ENCODE measurements at places on chromosomes 3 and 15.

GRCh38 chr15:98442379-98442833 lies 205.9 kb upstream of the IGF1R start:
- peak; percentile 59 for DNase-seq

DNA sequence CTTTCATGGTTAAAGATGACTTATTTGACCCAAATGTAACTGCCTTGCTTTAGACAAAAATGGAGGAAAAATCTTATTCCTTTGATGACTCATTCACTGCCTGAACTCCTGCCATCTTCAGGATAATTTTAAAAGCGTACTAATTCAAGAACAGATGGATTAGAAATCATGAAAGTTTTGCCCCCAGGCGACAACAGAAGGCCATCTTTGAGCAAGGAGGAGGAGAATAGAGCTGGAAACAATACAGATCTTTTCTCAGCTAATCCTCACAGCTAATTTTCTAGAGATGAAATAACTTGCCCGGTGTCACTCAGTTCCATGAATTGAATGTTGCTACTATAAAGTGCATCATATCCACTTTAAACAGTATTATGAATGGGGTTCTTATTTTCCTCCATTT lies 324.7 kb upstream of the RARB start:
- no peak for DNase-seq

DNA sequence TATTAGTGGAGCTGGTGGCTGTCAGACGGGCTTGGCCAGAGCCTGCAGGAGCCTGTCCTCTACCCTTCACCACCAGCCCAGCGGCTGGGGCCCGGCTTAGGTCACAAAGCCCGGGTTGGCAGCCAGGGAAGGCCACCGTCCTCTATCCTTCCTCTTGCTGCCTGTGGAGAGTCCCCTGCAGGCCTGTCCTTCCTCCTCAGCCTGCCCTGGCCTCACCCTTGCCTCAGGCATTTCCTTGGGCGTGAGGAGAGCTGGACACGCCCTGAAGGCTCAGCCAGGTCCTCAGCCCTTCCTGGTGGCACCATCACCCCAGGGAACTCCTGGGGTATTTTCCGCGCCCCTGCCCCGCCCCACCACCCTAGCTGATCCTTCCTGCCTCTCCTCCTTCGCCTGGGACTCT lies 7.7 kb downstream of the CHAC1 start:
- no peak for DNase-seq

- DNase-seq: no peak
Measured at GRCh38 chr3:126445506-126445905, 30.2 kb downstream of the ZXDC start.

GRCh38 chr3:136954980-136955780 lies 2.6 kb upstream of the IL20RB start:
- DNase-seq: no peak

DNA sequence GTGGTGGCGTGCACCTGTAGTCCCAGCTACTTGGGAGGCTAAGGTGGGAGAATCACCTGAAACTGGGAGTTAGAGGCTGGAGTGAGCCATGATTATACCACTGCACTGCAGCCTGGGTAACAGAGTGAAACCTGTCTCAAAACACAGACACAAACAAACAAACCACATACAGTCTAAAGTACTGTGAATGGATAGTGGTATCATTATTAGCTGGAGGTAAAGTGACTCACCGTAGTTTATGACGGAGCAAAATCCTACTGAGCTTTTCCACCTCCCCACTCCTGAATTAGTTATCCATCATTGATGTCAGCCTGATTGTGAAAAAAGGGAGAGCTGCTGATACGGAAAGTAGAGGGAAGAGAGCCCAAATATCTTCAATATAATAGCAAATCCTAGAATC lies 3.2 kb upstream of the CNOT10 start:
- no peak for DNase-seq

DNA sequence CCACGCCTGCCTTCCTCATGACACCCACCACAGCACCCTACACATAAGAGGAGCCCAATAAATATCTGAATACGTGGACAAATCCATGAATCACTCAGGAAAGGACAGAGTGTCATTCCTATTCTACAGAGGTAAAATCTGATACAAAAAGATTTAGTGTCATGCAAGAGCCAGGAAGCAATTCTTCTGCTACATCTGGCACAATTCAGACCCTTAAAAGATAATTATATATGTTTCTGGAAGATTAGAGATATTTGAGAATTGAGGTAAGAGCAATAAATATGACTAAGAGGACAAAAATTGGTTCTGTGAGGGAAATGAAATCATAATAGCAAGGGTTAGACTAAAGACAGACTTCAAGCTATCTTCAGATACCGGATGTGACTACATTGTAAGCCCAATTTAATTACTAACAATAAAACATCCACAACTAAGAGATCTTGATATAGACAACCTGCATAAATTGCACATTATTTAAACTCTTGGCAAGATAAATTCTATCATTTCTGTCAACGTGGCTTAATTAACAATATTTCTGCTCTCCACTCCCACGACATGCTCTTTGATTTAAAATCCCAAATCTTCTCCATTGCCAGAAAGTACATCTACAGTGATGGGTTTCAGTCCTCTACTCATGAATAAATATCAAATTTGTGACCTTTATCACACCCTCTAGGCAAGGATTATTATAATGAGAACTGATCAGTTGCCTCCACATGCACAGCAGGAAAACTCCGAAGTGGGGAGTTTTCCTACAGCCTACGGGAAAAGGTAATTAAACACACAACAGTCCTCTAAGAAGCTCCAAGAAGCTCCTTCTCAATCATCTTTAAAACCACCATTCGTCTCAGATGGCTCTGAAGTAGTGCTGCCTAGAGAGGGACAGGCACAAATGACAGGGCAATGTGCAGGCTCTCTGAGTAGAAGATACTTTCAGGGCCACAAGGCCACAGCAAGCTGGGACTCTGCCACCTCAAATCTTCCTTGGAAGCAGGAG lies 32.6 kb downstream of the MB21D2 start:
- DNase-seq: no peak
